Fibroblast of lung (primary cell): ENCODE measurements at places on chromosomes 5 and 9.

DNA sequence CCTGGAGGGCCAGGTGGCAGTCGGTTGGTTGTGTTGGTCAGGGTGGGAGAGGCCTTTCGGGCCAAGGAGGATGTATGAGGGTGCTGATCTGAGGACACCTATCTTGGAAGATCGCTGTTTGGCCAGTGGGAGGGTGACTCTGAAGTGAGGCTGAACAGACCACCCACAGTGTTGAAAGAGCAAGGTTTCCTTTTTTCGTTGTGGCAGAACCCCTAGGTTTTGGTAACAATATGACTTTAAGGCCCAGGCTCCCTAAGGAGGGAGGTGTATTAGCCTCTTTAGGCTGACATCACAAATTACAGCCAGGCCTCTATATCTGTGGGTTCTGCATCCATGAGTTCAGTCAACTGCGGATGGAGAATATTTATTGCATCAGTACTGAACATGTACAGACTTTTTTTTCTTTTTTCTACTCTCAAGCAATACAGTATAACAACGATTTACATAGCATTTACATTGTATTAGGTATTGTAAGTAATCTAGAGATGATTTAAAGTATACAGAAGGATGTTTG lies 86.1 kb downstream of the ARHGAP26 start:
- DNase-seq: no peak

GRCh38 chr5:166648736-166649135 lies 1642.7 kb upstream of the WWC1 start:
- DNase-seq: no peak

DNA sequence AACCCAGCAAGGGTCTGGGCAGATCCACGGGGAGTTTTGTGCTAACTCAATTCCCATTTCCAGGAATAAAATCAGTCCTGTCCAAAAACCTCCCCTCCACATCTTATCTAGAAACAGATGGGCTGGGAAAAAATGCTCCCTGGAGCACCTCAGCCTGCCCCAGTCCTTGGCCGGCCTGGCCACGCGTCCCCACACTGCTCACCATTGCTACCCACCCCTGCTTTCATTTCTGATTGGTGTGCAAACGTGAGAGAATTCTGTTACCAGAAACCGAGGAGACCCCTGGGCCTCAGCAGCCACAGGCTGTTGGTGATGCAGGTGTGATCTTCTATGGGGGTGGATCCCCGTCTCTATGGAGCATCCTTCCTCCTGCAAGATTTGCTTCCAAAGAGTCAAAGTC lies 38.0 kb upstream of the OLFM1 start:
- DNase-seq: no peak

- no peak for DNase-seq
These were observed at the start of gene TENT4A for GRCh38 chr5:6713274-6714225. TSS of gene TENT4A (plus strand) at chr5:6713432. CDS start at chr5:6713984, 552 bp downstream.

- DNase-seq: no peak
These were observed 533.5 kb downstream of the RAB3C start for GRCh38 chr5:59116231-59116865.

GRCh38 chr5:136679233-136679632 lies 313.9 kb upstream of the TRPC7 start:
- DNase-seq: no peak

DNA sequence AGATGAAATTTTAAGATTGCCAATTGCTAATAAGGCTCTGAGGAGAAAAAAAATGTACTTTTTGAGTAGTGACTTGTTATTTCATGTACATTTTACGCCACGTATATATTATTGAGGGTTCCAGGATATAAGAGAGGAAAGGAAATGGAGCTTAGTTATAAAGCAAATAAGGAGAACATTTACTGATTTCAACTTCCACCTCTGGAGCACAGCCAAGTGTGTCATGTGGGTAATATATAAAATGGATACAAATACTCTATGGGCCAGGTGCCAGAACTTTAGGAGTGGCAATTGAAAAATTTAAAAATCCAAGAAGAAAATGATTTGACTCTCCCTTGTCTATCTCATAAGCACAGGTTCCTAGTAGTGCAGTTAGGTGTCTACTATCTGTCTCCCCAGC lies 45.0 kb upstream of the VLDLR start:
- peak; percentile 30 for DNase-seq

DNA sequence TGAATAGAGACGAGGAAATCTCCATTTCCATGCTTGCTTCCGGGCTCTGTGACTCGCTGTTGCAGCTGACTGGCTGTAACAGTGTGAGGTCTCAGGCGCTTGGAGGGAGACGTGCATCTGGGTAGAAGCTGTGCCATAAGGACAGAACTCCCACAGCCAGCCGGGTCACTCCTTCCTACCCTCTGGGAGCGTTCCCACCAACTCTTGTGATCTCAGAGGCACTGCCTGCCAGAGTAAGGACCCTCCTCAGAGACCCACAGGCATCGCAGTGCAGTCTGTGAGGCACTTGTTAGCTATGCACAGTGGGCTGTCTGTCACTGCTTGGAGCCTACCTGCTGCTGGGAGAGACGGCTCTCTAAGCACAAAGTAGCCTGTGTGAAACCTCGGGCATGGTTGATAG lies 203.4 kb upstream of the SEMA6A start:
- DNase-seq: no peak

DNA sequence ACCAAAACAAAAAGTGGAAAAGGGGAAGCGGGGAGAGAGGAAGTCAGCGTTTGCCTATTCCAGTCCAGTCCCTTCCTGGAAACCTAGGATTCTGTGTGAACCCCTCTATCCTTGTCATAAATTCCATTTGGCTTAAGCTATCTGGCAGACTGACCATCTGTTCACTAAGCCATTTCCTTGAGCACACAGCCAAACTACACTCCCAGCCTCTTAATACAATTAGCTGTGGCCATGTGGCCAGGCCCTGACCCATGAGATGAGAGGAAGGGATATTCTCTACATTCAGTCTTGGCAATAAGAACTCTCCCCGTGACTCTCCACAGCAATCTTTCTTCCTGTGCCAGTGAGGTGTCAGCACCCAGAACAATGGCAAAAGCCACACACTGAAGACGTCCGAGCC lies 424.8 kb downstream of the TLE1 start:
- DNase-seq: peak; percentile 50

DNA sequence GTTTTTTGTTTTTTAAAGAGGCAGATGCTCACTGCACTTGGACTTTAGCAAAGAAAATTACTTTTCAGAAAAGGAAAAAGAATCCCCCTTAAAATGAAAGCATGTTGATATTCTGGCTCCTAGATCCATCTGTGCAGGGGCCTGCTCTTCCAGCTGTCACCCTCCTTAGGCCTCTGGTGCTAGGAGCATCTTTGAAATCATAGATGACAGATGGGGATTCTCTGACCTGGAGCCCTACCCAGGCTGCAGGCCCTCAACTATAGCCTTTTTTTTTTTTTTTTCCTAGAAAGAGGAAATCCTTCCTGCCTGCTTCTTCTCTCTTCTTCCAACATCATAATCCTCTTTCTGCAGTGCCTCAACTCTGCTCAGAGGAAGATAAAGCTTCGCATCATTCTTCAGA lies 16.3 kb upstream of the DCP2 start:
- DNase-seq: no peak

DNA sequence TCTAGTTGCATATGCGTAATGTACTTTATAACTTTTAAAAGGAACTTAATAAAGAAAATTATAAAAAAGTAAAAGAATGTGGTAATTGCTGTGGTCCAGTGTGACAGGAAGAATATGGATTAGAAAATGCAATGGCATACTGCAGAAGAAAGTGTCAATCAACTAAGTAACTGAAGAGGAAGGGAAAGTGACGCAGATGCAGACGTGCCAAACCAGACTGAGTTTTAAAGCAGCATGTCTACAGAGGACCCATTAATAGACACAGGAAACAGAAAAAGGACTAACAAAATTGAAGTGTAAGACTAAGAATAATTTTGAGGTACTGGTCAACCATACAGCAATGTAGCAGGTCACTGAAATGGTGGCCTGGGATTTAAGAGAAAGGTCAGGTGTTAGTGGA lies 73.3 kb downstream of the DPYSL3 start:
- no peak for DNase-seq

- DNase-seq: no peak
These were observed 47.6 kb upstream of the ELOVL7 start for GRCh38 chr5:60891667-60892066.
